ENCODE measurements at places on chromosomes 5 and 9.

DNA sequence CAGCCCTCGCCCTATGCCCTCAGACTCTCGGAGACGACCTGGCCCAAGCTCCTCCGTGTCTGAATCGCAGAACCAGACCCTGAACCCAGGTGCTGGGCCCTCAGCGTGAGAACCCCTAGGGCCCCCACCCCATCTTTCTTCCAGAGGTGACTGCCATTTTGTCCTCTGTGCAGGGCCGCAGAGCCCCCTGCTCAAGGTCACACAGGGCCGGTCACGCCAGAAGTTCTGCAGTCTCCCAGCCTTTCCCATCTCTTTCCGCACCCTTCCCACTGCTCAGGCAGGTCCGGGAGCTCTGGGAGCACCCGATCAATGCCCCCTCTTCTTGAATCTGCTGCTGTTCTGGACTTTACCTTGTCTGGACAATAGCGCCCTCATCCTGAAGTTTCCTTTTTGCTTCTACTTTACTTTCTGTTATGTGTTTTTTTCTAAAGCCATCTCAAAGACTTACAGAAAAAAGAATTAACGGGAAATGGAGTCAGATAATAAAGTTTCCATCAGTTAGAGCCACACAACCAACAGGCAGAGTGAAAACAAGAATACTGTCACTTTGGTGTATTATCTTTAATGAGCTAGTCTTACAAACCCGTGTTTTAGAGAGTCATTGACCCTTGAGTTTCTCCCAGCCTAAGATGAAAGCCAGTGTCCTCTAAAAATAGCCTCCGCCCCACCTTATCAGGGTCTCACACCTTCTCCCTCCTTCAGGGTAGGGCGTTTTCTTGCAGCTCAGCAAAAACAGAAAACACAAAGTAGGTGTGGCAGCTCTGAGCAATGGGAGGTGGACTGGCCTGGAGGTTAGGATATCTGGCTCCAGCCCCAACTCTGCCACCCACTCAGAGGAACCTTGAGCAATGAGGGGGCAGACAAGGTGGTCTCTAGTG lies 1.8 kb downstream of the TMOD1 start:
- no peak for DNase-seq

GRCh38 chr5:80147119-80147815 lies 108.6 kb downstream of the SERINC5 start:
- DNase-seq = no peak

DNA sequence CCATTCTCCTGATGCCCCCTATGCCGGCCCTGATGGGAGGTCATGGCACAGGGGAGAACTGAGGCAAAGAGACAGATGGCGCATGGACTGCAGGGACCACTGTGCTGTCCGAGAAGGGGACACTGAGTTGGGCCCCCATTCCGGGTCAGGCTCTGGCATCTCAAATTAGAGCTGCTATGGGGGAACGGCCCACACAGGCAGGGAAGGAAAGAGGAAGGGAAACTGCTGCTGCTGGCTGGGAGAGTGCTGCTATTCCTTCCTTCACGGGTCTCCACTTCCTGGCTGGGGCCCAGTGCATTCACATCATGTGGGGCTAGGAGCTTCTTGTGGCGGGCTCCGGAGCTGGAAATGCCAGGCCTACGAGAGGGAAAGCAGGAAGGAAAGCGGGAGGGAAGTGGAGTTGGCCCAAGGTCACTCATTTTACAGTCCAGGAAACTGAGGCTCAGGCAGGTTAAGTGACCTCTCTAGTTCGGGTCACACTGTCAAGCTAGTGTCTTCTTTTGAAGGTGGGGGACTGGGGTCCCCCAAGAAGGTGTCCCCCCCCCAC lies 1.3 kb upstream of the CARD19 start:
- DNase-seq = no peak

DNA sequence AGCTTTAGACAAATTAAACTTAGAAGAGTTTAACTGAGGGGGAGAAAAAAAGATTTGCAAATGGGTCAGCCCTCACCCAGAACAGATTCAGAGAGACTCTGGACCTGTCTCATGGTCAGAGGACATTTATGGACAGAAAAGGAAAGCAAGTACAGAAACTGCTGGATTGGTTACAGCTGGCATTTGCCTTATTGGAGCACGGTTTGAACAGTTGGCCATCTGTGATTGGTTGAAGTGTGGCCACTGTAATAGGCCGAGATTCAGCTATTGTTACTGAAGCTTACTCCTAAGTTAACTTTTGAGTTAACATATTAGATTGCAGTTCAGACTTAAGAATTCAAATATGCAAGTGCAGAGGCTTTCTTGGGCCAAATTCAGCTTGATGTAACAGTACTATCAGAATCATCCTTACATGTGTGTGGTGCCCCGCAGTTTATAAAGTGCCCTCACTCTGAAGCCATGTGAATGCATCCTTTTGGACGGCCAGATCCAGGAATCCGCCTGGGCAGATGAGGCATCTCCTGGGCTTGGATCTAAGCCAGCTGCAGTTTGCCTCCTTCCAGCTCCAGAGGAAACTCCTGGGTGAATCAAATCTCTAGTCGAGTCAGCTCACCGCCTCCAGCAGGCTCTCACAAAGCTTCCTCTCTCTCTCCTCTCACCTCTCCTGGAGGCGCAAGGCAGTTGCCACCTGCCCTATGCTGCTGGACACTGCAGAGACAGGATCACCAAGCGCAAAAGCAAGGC lies 165.2 kb downstream of the ADAMTS12 start:
- no peak for DNase-seq

- no peak for DNase-seq
These were observed 150.3 kb downstream of the UNC13B start for GRCh38 chr9:35311891-35312639.

- DNase-seq = no peak
These were observed 135.6 kb downstream of the DOCK2 start for GRCh38 chr5:169772688-169773087.

GRCh38 chr9:83792746-83793145 lies 24.8 kb downstream of the GKAP1 start:
- no peak for DNase-seq

DNA sequence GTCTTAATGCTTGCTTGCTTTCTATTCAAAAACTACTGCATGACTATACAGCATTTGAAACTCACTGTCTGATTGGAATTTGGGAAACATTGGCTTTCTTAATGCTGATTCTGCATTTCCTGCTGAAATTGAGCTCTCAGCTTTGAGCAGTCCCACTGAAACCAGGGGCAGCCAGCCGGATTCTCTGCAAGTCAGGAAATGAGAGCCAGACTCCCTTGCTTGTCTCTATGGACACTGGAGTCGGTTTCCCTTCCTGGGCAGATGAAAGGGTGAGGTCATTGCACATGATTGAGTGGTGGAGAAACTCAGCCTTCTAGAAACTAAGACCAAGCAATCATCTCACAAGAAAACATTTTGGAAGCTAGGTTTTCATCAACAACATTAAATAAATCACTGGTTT lies 119.7 kb upstream of the SPATA31C2 start:
- DNase-seq = no peak

- DNase-seq = no peak
These were observed 218.9 kb downstream of the DIRAS2 start for GRCh38 chr9:90423661-90424193.

Data from retinal pigment epithelial cell (primary cell).